ENCODE measurements at places on chromosomes 2 and 18.

DNA sequence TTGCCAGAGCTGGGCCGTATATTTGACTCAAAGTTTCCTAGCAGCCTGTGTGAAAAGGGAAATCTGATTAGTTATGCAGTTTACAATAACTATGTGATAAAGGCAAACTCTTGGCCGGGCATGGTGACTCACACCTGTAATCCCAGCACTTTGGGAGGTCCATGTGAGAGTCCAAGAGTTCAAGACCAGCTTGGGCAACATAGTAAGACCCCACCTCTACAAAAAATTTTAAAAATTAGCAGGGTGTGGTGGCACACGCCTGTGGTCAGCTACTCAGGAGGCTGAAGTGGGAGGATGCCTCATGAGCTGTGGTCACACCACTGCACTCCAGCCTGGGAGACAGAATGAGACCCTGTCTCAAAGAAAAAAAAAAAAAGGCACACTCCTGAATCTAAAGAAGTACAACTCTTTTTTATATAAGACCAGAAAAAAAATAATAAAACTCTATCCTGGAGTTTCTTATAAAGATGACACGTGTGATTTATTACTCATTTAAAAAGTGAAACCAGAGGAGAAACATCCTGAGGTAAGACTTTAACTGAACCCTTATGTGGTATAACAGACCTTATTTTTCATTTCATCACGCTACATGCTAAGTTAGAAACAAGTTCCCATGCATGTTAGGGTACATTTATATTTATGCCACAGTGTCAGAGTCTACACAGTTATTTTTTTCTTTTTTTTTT is 32.6 kb upstream of the KCMF1 start:
- DNase-seq = no peak

DNA sequence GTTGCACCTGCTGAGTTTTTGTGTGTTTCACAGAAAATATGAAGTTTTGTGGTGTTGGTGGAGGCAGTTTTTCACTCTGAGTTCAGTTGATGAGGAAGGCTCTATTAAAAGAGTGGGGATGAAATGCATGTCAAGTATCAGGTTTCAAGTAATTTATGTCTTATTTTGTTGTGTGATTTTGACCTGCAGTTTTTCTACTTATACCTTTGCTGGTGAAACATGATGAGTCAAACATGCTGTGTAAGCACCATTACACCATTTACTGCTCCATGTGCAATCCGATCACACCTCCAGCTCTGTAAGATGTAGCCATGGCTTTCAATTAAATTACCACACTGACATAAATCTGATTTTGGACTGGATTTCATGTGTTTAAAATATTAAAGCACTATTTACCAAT is 174.5 kb upstream of the ZEB2 start:
- DNase-seq = no peak

- DNase-seq = no peak
Observed at GRCh38 chr2:101249826-101250225, 2.9 kb upstream of the CNOT11 start.

DNA sequence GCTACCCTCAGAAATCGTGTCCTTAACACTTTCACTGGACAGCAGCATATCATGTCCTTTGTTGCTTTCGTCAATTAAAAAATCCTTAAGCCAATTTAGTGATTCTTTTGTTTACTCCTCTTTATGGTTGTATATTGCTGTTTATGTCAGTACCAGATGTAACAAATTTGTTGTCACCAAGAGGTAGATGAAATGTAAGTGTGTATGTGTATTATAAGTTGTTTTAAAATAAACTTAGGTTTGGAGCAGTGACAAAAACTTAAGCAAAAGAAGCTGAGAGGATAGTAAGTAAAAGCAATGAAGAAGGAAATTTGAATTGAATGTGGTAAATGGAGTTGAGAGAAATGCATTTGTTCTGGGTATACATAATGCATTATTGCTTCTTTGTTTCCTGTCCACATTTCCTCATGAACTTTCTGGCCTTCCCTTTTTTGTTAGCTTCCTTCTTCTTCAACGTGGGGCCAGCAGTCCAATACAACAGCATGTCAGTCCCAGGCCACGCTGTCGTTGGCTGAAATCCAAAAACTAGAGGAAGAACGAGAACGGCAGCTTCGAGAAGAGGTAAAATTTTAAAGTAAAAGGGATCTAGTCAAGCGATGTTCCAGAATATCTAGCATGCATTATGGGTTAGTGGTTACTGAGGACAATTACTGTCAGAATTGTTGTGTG is 30.5 kb upstream of the SNORC start:
- no peak for DNase-seq

GRCh38 chr2:218880102-218880858 is at the start of gene WNT10A:
Gene WNT10A, plus strand, starts transcription at chr2:218880852. Its CDS starts 144 bp downstream, at chr2:218880996.
- DNase-seq = peak; percentile 57

DNA sequence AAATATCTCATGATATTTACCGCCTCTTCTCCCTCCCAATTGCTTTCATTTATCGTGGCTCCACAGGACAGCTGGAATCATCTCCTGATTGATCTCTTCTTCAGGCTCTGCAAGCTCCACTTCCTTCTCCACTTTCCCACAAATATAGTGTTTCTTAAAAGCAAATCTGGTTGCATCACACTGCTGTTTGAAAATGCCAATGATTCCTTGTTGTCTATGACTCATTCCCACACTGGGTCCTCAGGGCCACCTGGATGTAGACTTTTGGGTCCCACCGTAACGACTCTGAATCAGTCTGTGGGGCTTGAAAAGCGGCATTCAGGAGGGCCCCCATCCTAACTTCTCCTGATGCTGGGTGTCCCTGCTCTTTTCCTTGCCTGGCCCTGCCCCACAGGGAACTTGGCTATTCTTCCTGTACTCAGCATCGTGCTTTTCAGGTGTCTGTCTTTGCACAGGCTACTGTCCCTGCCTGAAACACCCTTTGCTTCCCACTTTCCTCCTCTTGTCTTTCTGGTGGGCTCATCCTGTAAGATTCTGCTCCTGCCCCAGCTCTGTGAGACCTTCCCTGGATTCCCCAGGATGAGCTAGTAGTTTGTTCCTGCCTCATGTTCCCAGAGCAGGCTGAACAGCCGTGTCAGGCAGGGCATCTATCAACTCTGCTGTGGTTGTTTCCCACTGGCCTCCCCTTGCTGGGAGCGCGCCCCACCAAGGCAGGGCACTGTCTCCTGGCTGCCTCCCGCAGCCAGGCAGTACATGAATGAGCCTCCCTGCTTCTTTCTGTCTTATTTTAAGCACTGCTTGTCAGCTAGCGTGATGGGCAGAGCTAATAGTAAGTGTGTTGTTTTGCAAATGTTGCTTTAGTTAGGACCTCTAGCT is 111.9 kb downstream of the KCTD1 start:
- DNase-seq = no peak

DNA sequence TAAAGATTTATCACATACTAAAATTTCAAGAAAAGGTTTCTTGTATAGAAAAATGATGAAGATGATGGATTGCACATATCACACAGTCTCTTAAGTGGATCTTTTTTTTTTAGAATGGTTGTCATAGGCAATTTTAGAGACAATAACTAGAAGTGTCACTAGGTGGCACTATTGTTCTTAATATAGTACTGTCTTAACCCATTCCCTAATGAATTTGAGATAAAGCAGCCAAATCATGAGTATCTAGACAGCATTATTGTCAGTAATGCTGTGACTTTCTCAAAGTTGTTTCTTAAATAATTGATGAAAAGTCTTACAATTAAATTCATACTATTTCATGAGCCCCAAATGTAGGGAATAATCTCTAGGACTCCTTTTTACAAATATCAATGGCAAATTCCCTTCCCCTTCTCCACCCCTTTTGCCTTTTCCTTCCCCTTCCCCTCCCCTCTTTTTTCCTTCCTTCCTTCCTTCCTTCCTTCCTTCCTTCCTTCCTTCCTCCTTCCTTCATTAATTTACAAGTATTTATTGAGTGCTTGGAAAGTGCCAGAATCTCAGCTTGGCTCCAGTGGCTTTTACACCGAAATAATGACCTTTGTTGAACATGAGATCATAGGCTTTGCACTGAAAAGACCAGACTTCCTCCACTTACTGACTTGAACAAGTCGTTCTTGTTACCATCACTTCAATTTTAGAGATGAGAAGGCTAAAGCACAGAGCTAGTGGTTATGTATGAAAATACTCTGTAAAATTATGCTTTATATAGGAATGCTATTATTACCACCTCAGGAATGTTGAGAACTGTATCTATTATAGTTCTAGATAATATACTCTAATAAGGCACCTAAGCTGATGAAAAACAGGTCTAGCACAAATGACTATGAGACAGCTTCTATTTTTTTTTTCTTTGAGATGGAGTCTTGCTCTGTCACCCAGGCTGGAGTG is 19.8 kb downstream of the MYL12B start:
- no peak for DNase-seq

DNA sequence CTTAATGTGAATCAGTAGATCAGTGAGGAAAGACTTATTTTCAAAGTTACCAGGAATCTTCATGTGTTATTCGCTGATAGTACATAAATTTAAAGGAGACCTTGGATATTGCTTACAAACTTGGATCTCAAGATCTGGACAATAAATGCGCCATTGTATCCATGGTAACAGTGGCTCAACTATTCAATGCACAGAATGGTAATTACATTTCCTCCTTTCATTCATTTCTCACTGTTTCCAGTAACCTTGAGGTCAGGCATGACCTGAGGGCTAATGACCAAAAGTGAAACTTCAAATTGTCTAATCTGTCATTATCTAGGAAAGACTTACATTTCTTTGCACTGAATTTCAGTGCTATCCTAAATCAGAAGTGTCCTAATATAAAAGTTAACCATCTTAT is 8.1 kb downstream of the LRP2 start:
- DNase-seq = no peak
